ENCODE measurements at places on chromosomes 4 and X.
A peak's percentile ranks its signal among the peaks of the same experiment; 100 is the strongest.

DNA sequence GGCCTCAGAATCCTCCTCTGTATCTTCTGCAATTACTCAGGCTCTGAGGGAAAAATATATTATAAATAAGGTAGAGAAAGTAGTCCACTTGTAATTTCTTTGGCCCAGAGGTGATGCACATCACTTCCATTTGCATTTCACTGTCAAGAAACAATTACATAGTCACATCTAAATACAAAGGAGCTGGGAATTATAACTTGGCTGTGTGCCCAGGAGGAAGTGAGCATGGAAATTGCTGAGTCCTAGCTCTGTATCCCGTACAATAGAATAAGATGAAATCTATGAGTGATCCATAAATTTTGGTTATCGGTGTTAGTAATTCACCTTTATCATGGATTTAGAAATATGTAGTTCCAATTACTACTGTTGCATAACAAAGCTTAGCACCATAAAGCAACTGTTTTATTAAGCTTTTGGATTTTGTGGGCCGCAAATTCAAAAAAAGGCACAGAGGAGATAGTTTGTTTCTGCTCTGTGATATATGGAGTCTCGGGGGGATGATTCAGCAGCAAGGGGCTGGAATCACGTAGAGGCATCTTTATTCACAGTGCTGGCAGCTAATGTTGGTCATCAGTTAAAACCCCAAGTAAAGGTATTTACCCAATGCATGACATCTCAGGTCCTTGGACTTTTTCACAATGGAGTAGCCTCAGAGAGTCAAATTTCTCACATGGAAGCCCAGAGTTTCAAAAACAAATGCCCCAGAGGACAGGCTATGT is 241.4 kb upstream of the GALNT7 start:
- DNase-seq: no peak

GRCh38 chr4:139137763-139138162 is 39.3 kb downstream of the ELF2 start:
- no peak for DNase-seq

GRCh38 chrX:10619425-10620046 is 849 bp downstream of the MID1 start:
- DNase-seq: no peak

- no peak for DNase-seq
These were observed 28.3 kb downstream of the ENOPH1 start for GRCh38 chr4:82458729-82459128.

DNA sequence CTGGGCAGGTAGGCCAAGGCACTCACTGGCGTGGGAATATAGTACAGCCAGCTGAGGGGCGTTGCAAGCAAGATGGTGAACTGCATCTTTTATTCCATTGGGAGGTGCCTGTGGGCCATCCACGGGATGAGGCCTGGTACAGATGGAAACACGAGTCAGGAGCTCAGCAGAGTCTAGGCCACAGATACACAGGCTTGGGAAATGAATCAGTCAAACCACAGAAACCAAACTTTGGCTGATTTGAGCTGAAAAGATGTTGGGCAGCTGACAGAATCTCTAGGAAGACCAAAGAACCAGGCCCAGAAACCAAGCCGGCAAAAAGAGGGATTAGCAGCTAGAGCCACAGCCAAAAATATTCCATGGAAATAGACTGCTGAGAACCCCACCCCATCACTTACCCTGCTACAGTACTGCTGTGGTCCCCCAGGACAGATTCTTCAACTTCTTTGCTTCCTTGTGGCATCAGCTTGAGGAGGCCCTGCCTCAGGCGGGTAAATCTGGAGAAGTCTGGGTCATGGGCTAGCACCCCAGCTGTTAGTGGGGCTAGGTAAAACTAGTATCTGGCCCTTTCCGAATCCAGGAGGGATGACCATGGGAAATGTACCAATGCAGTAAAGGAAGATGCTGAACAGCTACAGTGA is 75.4 kb downstream of the TMEM131L start:
- DNase-seq: peak; percentile 98

- no peak for DNase-seq
These were observed 24.5 kb downstream of the DAPP1 start for GRCh38 chr4:99841129-99841528.

DNA sequence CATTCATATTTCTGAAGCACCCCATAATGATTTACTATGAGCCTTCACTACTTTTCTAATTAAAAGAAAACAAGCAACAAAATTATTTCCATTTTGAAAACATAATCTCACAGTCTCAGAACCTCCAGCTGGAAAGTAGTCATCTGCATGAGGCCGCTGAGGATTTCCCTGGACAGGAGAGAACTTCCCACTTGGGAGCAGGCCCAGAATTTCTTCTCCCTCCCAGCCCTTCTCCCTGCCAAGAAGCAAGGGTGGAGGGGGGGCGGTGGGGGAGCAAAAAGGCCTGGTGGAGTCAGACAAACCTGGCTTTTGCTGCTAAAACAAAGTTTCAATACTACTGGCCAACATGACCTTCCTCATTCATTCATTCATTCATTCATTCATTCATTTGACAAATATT is 167.3 kb downstream of the PJA1 start:
- DNase-seq: peak; percentile 71

- DNase-seq: no peak
These were observed 432.8 kb downstream of the PDGFC start for GRCh38 chr4:156538651-156539257.

GRCh38 chrX:146160443-146161203 is 343.0 kb downstream of the SLITRK2 start:
- DNase-seq: no peak

DNA sequence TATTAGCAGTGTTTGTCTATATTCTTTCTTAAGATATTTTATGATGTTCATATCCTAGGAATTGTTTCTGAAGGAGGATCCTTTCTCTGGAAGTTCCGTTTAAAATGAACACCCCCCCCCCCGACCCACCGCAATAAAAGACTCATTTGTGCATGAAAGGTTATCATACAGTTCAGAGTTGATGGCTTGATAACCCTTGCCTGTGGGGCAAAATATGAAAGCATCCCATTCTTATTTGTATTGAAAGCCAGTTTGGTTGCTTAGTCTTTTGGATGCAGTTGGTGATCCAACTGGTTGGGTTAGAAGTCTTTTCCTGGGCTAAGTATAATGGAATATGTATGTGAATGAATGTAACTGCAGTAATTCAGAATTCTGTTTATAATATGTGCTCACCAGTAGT is 8.3 kb downstream of the INTS6L start:
- no peak for DNase-seq

DNA sequence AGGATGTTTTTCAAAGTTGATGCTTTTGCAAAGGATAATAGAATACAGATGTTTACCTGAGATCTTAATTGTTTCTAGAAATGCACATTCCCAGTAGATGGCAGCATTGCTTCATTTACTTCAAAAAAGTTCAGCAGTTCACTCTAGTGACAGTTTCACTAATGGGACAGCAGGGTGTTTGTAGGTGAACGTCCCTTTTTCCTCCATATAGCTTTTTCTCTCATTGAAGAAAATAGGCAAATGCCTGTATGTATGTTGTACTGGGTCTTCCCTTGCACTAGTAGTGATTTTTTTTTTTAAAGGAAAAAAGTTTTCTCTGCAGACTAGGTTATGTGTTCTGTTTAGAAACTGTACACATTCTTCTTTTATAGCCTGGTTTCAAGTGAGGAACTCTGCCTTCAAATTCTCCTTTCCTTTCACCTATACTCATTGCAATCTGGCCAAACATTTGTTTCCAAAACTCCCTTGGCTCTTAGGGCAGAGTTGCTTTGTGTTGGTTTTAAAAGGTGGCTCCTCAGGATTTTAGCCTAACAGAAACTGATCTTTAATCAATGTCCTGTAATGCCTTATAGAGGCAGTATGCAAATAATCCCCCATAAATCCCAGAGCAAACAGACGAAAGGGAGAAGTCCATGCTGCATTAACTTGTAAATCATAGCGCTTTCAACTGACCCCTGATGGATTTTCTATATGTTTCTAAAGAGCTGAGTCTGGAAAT is 86.3 kb downstream of the EGF start:
- peak; percentile 61 for DNase-seq

GRCh38 chr4:184893801-184894571 is 68.2 kb upstream of the ACSL1 start:
- DNase-seq: no peak

DNA sequence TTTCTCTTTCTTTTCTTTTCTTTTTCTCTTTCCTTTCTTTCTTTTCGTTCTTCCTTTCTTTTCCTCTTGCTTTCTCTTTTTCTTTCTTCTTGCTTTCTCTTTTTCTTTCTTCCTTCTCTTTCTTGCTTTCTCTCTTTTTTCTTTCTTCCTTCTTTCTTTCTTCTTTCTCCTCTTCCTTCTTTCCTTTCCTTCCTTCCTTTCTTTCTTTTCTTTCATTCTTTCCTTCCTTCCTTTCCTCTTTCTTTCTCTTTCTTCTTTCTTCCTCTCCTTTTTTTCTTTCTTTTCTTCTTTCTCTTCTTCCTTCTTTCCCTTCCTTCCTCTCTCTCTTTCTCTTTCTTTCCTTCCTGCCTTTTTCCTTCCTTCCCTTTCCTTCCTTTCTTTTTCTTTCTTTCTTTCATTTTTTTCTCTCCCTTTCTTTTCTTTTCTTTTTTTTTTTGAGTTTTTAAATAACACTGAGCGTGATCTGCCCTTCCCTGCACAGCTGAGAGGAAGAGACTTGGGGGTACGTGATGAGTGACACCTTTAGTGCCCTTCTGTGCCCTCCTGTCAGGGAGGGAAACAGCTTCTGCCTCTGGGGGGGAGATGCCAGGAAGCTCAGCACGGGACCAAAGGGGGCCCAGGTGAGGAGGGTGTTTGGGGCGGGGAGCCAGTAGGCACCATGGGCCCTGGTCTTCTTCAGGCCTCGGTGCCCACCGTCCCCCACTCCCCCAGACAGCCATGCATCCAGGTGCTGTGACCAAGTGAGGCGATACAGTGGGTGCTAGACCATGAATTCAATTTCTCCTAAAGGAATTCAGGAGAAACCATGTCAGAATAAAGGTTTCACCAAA is 36.6 kb upstream of the CDKN2AIP start:
- no peak for DNase-seq

GRCh38 chr4:69224891-69225290 is 10.3 kb upstream of the UGT2B11 start:
- DNase-seq: no peak

DNA sequence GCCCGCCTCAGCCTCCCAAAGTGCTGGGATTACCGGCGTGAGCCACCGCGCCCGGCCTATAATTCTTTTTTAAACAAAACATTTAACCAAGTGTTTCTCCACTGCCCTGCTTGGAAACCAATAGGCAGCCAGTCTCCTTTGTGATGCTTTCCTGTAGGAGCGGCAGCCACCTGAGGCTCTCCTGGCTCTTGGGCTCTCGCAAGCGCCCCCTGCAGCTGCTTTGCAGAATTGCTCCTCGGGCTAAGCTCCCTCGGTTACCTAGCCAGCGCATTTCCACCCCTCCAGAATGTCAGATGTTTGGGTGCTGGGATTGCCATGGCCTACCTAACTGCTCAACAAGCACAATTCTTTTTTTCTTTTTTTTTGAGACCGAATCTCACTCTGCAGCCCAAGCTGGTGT is 7.7 kb downstream of the S100P start:
- DNase-seq: no peak

GRCh38 chrX:11530621-11531020 is 135.1 kb downstream of the ARHGAP6 start:
- no peak for DNase-seq

GRCh38 chr4:2831611-2832308 is 11.9 kb upstream of the ADD1 start:
- no peak for DNase-seq

- DNase-seq: no peak
These were observed 94.1 kb downstream of the PDS5A start for GRCh38 chr4:39883646-39884045.

DNA sequence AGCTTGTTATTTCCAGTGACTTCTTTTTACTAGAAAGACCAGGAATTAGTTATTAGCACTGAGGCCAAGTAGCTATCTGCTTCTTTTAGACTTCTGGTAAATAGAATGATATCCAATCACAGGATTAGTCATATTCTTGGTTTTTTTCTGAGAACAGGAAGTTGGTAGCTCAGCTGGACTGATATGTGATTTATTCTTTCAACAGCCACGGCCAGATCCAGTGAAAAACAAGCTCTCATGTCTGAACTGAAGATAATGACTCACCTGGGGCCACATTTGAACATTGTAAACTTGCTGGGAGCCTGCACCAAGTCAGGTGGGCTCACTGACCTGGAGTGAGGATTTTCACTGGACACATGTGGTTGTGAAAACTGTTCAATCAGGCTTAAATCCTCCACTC is 48.6 kb downstream of the PDGFRA start:
- peak; percentile 74 for DNase-seq

DNA sequence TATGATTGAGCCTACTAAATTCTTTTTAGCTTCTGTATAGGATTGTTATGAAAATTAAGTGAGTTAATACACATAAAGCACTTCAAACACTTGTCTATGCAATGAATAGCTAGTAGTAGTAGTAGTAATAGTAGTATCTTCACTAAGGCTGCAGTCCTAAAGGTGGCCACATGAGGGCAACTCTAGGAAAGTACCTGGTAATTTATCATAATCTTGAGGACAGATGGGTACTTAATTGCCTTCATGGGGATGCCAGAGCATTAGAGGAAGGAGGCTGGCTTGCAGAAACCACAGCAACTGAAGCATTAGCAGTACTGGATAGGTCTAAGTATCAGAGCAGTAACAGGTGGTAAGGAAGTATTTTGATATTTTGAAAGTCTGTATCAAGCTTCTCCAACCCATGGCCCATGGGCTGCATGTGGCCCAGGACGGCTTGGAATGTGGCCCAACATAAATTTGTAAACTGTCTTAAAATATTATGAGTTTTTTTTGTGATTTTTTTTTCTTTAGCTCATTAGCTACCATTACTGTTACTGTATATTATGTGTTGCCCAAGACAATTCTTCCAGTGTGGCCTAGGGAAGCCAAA is 17.3 kb downstream of the NIPAL1 start:
- DNase-seq: peak; percentile 2

DNA sequence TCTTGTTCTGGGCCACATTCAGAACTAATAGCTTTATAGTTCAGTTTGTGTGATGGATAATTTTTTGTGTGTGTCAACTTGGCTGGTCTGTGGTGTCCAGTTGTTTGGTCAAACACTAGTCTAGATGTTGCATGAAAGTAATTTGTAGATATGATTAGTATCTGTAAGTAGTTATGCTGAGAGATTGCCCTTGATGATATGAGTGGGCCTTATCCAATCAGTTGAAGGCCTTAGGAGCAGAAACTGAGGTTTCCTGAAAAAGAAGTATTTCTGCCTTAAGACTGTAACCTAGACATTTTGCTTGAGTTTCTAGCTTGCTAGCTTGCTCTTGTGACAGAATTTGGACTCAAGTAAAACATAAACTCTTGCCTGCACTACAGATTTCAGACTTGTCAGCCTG is 30.4 kb downstream of the STIM2 start:
- no peak for DNase-seq
